ENCODE measurements at places on chromosomes 3 and 15.

DNA sequence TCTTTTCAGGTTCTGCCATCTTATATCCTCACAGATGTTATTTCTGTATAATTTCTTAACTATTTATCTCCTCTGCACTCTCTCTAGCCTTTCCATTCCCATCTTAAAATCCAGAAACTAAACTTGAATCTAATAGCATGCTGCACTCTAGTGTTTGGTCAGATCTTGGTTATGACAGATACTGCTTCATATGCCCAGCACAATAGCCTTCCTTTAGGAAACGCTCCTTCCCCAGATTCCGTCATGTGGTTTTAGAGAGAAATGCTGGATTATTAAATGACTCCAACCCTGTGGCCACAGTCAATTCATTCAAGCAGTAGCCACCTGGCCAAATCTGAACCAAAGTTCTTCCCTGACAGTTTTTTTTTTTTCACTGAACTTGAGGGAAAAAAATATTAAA lies 19.4 kb downstream of the RASGRP1 start:
- no peak for DNase-seq

- DNase-seq, result no peak
Measured at GRCh38 chr15:78909791-78910228, 35.0 kb downstream of the CTSH start.

GRCh38 chr3:176041812-176042211 lies 1155.5 kb downstream of the TBL1XR1 start:
- no peak for DNase-seq

DNA sequence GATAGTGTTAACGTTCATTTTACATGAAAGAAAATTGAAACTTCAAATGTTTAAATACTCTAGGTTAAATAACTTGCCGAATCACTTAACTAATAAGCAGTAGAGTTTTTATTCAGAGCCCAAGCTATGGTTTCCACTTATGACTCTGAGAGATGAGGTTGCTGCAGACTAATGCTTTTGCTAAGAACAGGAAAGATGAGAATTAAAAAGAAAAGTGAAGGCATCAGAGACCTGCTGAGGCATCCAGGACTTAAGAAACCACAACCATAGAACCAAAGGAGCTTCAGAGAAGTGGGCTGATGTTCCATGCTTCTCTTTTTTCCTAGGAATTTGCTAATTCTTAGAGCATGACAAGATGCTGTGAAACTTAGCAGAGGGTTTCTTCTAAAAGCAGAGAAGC lies 9.5 kb downstream of the HMG20A start:
- no peak for DNase-seq

- peak; percentile 82 for DNase-seq
Measured at GRCh38 chr3:107988460-107989175, 102.2 kb downstream of the CD47 start.

GRCh38 chr3:153284282-153284938 lies 122.4 kb downstream of the RAP2B start:
- no peak for DNase-seq

- DNase-seq, result no peak
Measured at GRCh38 chr3:113158171-113158570, 53.2 kb upstream of the BOC start.

DNA sequence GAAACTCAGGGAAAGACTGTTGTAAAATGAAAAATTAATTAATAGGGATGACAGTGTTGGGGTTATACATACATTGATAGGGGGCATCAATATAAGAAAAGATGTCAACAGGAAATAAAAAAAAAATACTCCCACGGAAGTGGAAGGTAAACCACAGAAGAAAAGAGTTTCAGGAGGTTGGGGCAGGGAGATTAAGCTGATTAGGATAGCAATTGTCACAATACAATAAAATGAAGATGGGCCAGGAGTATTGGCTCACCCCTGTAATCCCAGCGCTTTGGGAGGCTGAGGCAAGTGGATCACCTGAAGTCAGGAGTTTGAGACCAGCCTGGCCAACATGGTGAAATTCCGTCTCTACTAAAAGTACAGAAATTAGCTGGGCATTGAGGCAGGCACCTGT lies 536.1 kb downstream of the AGBL1 start:
- no peak for DNase-seq

DNA sequence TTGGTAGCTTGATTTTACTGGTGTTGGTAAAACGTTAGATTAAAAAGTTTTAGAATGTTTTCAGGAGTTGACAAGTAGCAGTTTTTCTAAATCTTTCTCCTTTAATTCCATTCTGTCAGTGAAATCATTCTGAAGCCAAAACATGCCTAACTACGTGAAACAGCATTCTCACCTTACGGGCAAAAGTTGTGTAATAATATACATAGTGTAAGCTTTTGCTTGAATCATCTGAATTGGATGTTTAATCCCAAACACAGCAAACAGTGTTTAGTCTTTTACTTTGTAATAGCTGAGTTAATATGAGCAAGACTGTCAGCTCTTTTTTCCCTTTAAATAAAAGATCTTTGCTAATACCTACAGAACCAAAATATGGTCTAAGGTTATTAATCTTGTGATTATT lies 100.6 kb downstream of the CYP19A1 start:
- no peak for DNase-seq

- no peak for DNase-seq
Measured at GRCh38 chr15:91947293-91947679, 93.8 kb downstream of the SLCO3A1 start.

DNA sequence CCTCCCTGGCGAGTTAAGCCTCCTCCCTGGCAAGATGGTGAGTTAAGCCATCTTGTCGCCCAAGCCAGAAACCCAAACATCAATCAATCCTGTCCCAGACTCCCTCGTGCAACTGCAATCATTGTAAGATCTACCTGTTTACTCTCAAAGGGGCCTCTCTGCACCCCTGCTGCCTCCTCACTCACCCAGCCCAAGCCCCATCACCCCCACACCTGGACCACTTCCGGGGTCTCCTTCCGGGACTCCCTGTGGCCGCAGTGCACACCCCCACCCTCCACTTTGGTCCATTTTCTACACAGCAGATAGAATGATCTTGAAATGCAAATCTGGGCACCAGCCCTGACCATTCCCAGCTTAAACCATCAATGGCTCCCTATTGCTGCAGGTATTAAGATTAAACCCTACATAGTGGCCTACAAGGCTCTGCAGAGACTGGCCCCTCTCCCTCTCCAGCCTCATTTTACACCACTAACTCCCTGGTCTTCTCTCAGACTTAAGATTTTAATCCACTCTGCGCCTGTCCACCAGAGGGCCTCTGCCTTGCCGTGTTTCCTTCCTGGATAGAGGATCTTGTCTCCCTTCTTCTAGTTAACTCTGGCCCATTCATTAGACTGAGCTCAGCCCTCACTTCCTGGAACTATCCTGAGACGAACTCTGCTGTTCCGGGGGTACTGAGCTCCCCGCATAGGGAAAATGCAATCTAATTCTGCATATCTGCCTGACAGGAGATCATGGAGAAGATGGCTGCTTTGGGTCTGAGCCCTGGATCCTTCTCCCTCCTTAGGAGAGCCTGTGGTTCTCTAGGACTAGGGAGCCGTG lies 41.9 kb upstream of the SLC6A1 start:
- DNase-seq, result no peak

DNA sequence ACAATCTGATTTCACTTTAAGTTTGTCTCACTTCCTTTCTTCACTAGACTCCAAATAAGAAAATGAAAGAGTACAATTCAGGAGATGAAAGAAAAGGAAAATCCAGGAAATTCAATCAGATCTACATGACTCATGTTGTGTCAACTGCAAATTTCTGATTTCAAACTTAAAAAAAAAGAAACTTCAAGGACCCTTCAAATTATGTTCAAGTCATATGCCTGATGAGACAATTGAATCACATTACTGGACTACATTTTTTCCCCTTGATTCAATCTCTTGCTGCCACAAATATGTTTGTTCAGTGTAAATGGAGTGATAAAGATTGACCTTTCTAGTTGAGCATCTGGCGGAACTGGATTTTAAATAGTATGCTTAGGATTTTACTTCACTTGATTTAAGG lies 37.4 kb downstream of the FRMD5 start:
- peak; percentile 30 for DNase-seq

GRCh38 chr3:52052831-52053306 lies 3.5 kb downstream of the DUSP7 start:
- no peak for DNase-seq

- no peak for DNase-seq
Measured at GRCh38 chr3:159672728-159673688, 315.6 kb upstream of the IL12A start.

GRCh38 chr15:47410247-47410646 lies 307.1 kb upstream of the SEMA6D start:
- DNase-seq, result no peak

DNA sequence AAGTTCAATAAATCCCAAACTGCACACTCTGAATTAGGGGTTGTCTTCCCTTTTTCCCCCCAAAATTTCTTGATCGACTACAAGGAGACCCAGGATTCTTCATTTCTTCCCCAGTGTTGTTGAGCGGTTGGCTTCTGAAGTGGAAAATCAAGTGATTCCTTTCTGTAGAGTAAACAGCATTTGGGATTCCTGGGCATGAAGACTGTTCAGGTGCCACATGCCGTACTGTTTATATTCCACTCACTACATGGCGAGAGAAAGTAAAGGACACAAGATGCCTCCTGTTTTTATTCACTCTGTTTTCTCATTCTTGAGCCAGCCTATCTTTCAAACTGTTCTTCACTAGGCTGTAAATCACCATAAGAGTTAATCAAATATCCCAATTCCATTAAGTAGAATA lies 12.6 kb downstream of the FSTL1 start:
- DNase-seq, result no peak

DNA sequence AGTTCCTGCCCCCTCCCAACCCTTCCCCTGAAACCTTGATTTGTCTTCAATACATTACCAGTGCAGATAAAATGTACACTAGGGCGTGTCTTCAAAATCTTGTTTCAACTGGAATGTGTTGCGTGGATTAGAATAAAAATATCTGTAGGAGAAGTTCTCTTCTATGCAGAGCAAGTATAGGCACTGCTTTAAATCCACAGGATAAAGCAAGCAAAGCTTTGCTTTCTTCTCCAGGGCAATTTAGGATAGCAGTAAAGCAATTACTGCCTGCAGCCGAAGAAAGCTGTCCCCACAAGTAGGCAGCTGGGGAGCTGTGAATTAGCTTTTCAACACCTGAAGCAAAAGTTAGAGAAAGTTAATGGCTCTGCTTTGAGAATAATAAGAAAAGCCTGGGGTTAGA lies 329.7 kb upstream of the KCNMB2 start:
- no peak for DNase-seq

DNA sequence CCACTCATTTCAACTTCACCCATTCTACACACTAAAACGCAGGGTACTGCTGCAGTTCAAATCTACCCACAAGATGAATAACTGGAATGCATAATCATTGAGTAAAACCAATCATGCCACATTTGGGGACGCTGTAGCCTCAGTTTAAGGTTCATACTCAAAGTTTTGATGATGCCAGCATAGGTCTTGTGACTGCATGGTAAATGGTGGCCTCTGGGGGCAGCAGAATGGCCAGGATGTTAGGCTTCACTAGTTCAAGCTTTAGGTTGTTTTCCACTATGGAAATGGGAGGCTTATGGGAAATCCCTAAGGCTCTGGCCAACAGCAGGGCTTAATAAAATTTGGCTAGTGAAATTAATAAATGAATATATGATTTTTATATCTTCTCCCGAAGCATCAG lies 104.3 kb upstream of the TSC22D2 start:
- DNase-seq, result no peak

- DNase-seq, result no peak
Measured at GRCh38 chr3:172511783-172512762, 11.2 kb downstream of the TNFSF10 start.

DNA sequence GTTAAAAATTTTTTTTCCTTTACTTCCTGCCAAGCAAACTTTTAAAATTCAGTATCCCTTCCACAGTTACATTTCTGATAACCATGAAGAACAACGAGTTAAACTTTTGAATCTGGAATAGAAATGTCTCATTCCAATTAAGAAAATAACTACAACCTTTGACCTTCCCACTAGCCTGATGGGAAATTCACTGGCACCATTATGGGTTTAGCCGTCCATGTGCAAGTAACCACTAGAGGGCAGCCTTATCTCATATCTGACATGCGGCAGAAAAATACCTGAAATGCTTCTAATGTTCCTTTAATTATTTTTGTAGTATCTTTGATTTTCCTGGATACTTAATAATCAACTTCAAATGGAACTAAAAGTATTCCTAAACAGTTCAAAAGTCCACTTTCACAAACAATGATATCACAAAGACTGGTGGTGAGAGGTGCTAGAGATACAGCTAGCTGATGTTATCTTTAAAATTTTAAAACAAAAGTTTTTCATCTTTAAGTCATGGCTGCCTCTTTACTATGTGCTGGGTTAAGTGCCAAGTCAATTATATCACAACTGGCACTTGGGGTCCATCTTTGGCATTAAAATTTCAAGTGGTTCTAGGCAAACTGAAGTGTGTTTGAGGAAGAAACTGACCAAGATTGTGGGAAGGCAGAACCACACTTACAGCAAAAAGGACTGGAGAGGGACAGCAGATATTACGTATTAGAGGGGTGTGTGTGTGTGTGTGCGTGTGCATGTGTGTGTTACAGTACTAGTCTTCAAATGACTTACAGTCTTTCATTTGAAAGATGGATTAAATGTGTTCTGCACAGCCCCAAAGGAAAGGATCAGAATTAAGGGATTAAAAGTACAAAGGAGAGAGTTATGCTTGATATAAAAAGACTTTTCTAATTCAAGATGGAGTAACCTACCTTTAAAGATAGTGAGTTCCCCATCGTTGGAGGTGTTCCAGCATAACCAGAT lies 107.1 kb upstream of the ICE2 start:
- DNase-seq, result no peak

GRCh38 chr3:151169262-151169947 lies 33.6 kb downstream of the GPR171 start:
- DNase-seq, result no peak

DNA sequence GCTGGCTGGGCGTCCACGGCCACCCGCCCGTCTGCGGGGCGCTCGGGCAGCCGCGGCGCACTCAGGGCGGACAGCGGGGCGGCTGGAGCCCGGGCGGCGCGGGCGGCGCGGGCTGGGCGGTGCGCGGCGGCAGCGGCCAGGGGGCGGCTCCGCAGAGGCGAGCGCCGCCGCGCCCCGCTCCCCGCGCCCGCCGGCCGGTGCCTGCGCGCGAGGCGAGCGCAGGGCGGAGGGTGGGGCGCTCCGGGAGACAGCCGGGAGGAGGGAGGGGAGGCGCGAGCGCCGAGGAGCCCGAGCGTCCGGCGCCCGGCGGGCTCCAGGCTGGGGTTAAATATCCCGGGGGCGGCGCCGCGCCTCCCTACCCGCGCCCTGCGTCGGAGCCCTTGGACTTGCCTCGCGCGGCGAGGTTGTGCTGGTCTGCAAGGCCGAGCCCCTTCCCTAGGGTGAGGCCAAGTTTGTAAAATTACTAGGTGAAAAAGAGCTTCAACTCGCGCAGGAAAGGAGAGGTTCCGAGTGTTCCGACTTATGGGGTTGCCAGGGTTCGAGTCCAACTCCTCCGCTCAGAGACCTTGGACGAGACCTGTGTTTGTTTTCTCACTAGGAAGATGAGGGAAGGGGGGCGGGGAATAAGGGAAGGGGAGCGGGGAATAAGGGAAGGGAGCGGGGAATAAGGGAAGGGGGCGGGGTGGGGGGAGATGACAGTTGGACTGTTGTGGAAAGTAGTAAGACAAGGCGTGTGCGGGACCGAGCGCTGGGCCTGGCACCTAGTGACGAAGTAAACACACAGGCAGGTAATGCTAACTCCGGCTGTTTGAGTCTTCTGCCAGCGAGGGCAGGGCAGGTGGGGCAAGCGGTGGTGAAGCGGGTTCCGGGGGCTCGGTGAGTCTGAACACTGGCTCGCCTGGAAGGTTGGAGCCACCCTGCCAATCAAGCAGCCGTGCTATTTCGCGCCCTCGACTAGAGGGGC lies at the start of gene TNFAIP8L3:
TSS of gene TNFAIP8L3 (minus strand) at position 301 of the 964 bp plus-strand sequence. CDS start 311 bp downstream, outside the sequence.
- DNase-seq, result no peak

Data from DMS79 (cell line).